ENCODE measurements at places on chromosomes 7 and 10.

GRCh38 chr10:45256246-45256645, 59.2 kb downstream of the OR13A1 start:
- no peak for DNase-seq

DNA sequence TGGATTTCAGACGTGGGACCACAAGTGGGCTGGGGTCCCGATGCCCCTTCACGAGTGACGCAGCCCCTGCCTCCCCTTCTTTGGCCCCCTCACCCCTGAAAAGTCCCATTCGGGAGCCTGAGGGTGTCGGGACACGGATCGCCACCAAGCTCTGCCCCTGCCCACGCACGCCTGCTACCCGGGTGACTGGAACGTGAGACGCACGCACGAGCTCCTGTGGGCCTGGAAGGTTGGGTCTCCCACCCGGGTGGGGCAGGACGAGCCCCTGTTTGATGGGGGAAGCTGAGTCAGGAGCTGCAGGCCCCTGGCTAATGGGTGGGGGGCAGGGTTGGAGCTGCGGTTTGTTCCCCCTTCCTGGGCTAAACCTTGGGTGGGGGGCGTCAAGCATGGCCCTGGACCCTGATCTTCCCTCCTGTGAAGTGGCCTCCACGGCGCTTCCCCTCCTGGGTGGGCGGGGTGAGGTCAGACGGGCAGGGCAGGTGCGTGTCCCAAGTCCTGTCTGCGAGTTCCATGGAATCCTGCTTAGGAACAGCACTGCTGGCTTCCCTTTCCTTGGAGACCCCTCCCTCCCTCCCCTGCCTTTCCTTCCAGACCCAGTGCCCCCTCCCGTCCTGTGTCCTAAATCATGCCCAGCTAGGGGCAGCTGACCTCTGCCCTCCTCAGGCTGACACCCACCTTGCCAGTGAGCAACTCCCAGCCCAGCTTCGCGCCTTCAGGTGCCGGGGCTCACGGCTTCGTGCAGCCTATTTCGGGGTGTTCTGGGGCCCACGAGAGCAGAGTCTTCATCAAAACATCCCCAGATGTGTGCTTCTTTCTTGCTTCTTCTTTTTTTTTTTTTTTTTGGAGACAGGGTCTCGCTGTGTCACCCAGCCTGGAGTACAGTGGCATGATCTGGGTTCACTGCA, 5.3 kb upstream of the TMEM184A start:
- no peak for DNase-seq

DNA sequence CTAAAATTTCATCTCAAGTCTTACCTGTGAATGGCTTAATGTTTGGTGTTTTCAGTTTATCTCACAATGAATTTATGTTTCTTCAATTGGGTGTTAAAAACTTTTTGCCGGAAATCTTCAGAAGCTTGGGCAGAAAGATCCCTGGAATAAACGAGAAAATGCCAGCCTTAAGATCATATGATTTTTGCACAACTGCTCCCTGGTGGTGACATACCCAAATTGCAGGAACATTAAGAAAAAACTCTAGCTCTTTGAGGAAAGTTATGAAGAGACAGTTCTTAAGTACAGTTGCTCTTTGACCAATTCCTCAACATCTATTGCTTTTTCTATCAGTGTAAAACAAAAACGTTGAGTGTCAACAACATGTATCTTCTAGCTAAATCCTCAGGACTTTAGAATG, 48.2 kb upstream of the CREB5 start:
- DNase-seq: no peak

DNA sequence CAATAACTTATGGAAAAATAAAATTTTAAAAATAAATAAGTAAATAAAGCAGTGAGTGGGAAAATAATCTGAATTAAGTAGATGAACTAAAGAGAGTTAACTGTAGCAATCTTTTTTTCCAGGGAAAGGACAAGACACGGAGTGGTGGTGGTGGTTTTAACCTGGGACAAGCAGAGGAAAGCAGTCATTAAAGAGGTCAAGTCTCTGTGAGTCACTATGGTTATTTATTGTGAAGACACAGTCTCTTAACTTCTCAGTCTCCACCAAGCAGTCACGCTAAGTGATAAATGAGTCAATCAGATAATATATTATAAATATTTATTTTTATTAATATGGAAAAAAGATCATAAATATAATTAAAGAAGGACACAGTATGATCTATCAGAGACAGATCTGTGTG, 228.1 kb upstream of the MEOX2 start:
- DNase-seq: no peak

GRCh38 chr7:159019111-159019510, 125.6 kb downstream of the VIPR2 start:
- DNase-seq: no peak

- no peak for DNase-seq
These were observed 539 bp upstream of the COX19 start for GRCh38 chr7:975702-976473.

DNA sequence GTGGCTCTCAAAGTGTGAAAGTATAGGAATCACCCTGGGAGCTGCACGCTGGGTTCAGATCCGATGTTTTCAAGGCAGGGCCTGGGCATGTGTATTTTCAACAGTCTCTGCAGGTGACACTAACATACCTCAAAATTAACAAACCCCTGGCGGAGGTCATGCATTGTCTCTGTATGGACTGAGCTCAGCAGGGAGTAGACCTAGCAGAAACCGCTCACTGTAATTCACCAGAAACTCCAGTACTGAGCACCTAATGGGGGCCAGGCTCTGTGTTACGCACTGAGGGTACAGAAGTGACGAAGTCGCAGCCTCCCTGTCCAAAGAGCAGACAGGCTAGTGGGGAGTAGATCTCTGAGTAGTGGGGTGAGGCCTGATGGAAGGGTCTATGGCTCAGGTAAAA, 5.6 kb downstream of the STRA8 start:
- DNase-seq: no peak

GRCh38 chr10:129441372-129442009, 25.6 kb upstream of the MGMT start:
- DNase-seq: no peak

DNA sequence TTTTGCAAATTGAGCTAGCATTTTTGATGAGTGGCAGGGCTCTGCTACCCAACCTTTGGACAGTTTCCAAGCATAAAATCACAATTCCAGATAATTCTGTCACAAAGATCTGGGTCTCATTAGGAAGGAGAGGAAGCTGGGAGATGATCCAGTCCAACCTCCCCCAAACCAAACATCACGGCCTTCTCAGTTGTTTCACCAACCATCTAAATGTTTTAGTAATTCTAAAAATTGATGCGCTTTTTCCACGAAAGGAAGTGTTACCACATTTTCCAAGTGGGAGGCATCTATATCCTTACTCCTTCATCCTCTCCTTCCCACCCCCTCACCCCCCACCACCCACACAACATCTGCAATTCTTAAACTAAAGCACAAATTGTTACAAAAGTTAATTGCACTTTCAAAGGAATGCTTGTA, 108.3 kb downstream of the EGFR start:
- no peak for DNase-seq

DNA sequence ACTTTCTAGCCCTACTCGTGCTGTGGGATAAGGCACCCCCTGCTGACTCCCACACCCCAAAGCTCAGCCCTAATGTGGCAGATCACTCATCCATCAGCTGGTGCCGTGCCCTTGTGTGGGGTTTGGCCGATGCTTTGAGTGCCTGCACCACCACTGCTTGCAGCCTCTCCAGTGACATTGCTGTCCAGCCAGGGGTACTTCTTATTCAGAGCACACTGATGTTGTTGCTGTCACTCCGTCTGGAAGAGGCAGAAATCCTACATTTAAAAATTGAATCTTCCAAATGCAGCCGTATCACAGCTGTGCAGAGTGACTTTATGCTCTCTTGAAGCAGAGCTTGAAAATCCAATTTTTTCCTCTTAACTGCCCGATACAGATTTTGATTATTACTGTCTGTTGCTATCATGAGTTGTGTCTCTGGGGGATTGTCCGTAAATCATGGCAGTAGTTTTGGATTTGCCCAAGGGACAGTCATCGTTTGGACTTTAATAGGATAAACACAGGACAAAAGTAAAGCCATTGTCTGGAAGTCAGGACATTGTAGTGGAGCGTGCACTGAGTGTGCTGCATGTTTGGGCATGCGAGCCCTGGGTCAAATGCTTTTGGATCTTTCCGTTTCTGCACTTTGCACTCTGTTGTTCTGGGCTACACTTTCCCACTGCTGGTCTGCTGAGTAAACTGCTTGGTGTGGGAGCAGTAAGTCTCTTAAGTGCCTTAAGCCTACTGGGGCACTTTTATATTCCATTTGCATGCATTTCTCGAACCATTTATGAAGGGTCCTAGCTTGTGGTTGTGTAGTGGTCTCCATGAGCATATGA, 128.2 kb downstream of the DOCK1 start:
- no peak for DNase-seq

- DNase-seq: no peak
These were observed 3.8 kb downstream of the CDK6 start for GRCh38 chr7:92832534-92833023.

GRCh38 chr10:132175408-132175807, 11.3 kb upstream of the DPYSL4 start:
- DNase-seq: no peak

- DNase-seq: no peak
These were observed 53.7 kb downstream of the ADCY1 start for GRCh38 chr7:45627691-45628456.

- no peak for DNase-seq
These were observed 17.6 kb downstream of the ANXA11 start for GRCh38 chr10:80187465-80188409.

DNA sequence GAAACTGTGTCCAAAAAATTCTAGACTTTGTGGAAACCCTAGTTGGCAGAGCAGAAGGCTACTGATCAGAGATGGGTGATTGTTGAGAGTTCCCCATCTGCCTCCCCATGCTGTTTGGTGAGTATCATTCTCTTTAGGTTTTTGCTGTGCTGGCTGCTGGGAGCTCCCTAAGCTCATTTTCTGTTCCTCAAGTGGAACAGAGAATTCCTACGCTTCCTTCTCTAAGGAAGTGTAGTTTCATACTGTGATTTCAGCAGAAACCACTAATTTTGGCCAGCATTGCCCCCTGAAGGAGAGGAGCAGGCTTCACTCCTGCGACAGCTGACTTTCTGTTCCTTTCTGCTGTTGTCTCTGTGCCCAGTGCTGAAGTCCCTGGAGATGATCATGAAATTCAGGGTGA, 355.3 kb upstream of the NPVF start:
- no peak for DNase-seq

GRCh38 chr7:140281255-140281654, 104.5 kb upstream of the KDM7A start:
- no peak for DNase-seq

- no peak for DNase-seq
These were observed 87.3 kb upstream of the STEAP1B start for GRCh38 chr7:22587322-22587721.

DNA sequence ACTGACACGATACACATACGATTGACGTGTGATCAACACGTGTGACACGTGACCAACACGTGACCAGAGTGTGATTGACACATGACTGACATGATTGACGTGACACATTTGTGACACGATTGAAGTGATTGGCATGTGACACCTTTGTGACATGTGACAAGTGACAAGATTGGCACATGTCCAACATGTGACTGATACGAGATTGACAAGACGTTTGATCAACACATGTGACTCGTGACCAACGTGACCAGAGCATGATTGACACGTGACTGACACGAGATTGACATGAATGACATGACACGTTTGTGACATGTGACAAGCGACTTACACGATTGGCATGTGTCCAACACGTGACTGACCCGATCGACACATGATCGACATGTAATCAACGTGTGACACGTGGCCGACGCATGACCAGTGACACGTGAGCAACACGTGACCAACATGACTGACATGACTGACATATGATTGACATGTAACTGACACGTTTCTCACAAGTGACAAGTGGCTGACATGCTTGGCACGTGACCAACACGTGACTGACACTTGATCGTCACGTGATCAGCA, 22.0 kb downstream of the CRPPA start:
- DNase-seq: no peak

GRCh38 chr7:151968357-151968756, 12.1 kb downstream of the GALNTL5 start:
- no peak for DNase-seq

- DNase-seq: no peak
These were observed 188.2 kb downstream of the PTPN20 start for GRCh38 chr10:47099474-47099873.

DNA sequence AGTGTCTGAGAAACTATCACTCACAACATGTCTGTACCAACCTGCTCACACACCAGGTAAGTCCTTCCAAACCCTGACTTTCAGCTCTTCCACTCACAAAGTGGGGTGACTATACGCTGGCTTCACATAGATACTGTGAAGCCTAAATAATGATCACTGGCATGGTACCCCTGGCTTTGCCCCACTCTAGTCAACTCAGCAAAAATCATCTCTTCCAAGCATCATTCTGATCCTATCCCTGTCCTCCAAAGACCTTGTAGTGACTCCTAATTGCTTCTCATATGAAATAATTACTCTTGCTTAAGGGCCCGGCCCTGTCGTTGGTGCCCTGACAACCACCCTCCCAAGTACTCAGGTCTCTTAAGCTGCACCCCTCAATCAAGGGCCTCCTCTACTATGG, 97.8 kb downstream of the SLC25A13 start:
- no peak for DNase-seq

DNA sequence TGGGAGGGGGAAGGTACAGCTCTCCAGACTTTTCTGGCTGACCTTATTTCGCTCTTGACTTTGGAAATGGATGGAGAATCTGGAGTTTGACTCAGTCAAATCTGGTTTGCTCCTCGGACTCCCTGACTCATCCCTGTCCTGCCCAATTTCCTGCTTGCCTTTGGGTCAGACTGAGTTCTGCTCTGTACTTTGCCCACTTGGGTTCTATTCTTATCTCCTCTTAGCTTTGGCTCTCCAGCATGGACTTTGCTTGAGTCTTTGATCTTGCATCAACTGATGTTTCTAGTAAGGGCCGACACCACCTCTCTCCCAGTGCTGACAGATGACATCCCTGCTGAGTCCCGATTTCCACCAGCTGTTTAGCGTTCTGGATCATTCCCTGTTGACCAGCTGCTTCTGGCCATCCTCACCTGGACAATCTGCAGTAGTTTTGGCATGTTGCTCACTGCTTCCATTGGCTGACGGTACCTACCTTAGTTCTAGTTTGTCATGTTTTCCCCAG, 335.3 kb downstream of the SUGCT start:
- DNase-seq: no peak

DNA sequence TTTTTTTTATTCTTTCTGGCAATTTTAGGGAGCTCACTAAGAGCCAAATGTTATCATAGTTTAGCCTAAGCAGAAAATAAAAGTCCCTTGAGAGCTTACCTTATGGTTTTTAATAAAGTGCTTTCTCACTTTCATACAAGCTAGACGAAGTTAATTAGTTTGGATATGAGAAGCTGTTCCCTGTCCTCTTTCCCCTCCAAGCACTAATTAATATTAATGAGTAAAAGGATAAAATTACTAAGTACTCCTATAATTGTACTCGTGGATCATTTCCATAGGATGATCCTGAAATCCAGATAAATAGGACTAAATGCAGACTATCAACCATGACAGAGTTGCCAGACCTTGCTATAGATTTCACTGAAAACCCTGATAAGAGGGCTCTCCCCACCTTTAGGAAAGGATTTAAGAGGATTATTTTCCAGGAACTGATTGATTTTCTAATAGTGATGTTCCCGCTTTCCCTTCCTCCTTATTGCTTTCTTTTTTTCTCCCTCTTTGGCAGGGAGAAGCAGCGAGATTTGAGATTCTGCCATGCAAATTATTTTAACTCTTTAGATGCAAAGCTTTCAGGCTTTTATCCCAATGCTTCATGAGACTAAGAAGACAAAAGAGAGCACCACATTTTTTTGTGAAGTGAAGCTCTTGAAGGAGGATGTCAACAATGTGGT, 58.3 kb upstream of the HECW1 start:
- no peak for DNase-seq

- DNase-seq: no peak
These were observed 112.5 kb upstream of the GJD4 start for GRCh38 chr10:35492386-35493195.

- DNase-seq: no peak
These were observed 85.8 kb downstream of the CALN1 start for GRCh38 chr7:72326365-72326764.
